Stimulated activated CD8-positive, alpha-beta memory T cell treated with anti-CD3 and anti-CD28 coated beads, Interleukin-15, amount 100 ng/mL, for 24 hours (primary cell): ENCODE measurements at places on chromosomes 13 and 19.

GRCh38 chr19:46461537-46461936 lies 9.8 kb downstream of the PNMA8A start:
- DNase-seq: no peak

DNA sequence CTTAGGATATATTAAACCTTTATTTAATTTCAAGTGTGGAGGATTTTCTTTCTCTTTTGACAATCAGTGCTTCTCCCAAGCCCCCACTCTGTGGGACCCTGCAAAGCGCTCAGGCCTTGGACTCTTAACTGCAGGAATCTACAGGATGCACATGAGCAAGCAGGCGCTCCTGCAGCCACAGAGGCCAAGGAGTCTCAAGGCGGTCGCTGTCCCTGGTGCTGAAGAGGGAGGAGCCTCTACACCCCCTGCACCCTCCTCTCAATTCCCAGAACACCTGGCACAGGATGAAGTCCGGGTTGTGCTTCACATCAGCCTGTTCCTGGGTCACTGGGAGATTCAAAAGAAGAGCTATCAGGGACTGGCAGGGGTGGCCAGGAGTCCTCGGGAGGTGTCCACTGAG lies 13.5 kb downstream of the OR10H4 start:
- no peak for DNase-seq

- DNase-seq: no peak
These were observed 843 bp downstream of the ZNF610 start for GRCh38 chr19:52336791-52337381.

DNA sequence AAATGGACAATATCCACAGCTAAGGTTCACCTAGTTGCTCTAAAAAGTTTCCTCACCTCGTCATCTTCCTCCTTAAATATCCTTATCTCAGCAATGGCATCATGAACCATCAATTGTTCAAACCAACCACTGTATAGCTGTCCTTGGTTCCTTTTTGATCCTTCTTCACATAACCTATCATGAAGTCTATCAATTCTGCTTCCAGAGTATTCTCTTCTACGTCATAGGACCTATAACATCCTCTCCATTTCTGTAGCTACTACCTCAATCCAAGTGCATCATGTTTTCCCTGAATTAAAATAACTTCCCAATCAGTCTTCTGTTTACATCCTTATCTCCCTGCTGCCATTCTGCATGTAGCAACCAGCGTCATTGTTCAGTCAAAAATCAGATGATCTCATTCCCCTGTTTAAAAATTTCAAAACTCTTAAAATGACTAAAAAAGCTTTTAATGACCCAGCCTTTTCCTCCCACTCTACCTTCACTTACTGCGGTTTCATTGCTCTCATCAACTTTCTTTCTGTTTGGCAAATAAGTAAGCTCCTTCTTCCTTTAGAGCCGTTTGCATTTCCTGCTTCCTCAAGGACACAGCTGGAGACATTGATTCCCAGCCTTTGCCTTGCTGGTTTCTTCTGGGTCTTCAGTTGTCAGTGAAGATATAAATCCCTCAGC lies 223.9 kb upstream of the MIR17HG start:
- DNase-seq: no peak

- no peak for DNase-seq
These were observed 304.4 kb downstream of the DCLK1 start for GRCh38 chr13:35826626-35827254.

DNA sequence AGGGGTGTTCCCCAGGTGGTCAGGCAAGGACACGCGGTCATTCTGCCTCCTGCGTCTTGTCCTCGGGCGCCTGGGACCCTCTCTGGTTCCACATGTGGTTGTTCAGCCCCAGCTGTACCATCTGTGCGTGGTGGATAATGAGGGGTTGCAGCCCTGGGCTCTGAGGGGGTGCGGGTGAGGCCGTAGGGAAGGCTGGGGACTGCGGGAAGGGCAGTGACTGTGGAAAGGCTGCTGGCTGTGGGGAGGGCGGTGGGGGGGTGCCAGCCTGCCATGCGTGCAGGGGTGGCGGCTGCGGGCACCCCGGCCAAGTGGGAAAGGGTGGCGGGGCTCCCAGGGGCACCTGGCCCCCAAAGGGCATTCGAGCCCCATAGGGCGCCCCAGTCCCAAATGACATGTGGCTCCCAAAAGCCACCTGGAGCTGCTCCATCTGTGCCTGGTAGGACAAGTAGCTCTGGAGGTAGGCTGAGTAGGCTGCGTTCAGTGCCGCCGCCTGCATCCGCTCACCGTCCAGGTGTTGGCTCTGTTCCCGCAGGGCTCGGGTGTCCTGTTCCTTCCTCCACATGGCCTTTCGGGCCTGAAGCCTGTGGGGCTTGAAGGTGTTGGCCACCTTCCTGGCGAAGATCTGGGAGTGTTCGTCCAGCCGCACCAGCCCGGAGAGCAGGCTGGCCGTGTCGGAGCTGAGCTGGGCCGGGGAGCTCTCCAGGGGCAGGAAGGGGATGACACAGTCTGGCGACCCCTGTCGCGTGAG lies 15.1 kb downstream of the TICAM1 start:
- DNase-seq: no peak

- DNase-seq: no peak
These were observed 237.6 kb upstream of the IRS2 start for GRCh38 chr13:110023729-110024644.

- no peak for DNase-seq
These were observed 71.8 kb downstream of the SPACA7 start for GRCh38 chr13:112447761-112448603.

DNA sequence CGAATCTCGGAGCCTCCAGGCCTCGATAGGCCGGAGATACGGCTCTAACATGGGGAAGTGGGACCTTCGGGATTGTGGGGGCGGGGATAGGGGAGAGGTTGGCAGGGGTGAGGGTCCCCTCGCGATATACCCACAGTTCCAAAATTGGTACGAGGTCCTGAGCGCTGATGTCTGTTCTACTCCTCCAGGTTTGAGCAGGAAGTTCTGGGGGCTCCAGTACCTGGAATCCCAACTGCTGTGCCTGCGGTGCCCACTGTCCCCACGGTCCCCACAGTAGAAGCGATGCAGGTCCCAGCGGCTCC lies 447 bp downstream of the RBM42 start:
- DNase-seq: no peak

- no peak for DNase-seq
These were observed 30.4 kb downstream of the RB1 start for GRCh38 chr13:48333976-48334375.

- no peak for DNase-seq
These were observed 400.0 kb upstream of the TSHZ3 start for GRCh38 chr19:31749231-31749630.

- no peak for DNase-seq
These were observed 23.7 kb downstream of the NOSIP start for GRCh38 chr19:49556412-49557398.

GRCh38 chr19:58429745-58430144 lies 10.2 kb downstream of the ZNF132 start:
- no peak for DNase-seq

DNA sequence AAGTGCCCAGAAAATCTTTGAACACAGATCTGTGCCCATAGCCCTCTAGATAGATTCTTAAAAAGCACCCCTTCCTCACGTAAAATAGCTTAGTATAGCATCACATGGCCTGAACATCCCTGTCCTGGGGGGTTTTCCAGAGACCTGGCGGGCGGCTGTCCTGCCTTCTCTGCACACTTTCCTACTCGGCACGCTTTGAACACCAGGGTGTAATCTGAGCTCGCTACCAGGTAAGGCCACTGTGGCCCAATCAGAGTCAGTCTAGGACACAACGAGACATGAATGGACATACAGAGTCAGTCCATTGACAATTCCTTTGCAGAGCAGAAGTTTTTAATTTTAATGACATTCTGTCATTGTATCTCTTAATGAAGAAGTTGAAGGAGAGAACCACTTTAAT lies 8.1 kb downstream of the CYP2A13 start:
- DNase-seq: no peak

DNA sequence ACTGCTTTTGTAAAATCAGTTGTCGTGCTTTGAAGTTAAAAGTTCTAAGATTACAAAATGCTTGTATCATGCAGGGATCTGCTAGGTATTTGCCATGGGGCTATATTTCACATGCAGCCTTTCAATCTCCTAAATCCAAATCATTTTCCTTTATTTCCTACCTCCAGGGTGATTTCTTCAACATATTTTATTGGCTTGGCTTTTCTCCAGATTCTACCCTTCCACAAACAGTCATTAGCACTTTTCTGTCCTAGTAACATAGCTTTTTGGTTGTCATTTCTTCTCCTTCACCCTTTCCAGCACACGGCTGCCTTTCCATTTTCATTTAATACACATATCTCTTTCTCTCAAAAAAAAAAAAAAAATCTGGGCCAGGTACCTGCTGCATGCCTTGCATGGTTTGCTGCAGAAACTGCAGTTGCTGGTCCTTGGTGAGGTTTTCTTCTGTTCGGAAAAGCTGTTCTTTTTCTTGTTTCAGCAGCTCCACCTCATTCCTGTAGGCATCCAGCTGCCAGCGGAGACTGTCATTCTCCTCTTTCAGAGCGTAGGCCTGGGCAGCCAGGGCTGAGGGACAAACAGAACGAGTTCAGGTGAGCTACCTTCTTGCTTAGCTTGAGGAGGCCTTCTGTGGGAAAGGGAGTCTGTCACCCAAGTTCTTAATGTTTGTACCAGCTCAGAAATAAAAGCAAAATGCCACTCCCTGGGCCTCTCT lies 274.7 kb downstream of the DNAJC15 start:
- DNase-seq: no peak

- DNase-seq: no peak
These were observed 56.8 kb downstream of the POLR1D start for GRCh38 chr13:27678306-27679040.

GRCh38 chr13:46817838-46818476 lies 21.0 kb upstream of the ESD start:
- DNase-seq: no peak

DNA sequence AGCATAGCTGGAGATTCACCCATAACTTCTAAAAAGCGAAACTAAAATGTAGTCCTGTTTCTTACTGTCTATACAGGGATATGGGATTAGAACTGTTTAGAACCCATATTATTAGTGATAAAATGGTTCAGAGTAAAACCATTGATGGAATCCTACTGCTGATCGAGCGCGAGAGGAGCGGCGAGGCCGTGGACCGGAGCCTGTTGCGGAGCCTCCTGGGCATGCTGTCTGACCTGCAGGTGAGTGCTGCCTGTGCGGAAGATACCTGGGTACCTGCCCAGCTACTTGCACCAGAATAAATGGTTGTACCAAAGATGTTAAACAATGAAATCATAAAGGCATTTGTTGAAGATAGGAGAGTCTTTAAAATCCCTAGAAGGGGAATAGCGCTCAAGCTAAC lies 23.7 kb downstream of the CUL4A start:
- no peak for DNase-seq

- no peak for DNase-seq
These were observed 9.6 kb downstream of the KLK5 start for GRCh38 chr19:50943074-50943828.

DNA sequence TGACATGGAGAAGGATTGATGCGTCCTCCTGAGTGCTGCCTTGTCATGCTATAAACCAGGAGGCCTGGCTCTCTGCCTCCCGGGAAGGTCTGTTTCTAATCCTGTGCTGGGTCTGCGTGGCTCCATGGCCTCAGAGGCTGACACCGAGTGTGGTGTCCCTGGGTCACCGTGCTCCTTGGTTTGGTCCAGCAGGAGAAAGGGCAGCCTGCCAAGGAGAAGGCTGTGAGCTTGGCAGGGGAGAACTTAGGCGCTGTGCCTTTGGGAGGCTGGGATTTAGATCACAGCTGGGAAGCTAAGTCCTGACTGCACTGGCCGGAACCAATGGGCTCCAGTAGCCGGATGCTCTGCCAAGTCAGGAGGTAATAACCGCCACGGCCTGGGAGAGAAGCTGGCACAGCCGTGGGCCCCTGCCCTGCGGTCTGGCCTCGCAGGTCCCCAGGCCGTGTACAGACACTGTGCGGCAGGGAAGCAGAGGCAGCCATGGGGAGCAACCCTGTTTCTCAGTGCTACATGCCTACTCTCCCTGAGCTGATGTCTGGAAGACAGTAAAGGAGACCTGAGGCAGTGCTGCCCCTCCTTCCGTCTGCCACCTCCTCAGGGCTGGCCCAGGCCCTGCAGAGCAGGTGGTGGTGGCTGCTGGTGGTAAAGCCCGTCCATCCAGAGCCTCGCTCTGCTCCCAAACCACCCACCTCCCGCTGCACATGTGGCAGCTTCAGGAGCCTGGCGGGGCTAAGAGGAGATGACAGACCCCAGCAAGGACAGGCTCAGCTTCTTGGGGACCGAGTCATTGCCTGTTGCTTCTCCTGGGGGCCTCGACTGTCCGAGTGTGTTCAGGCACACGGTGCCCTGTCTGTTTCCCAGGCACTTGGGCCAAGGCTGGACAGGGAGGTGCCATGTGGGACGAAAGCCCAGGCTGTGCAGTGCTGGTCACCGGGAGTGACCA lies 44.9 kb downstream of the C13orf46 start:
- no peak for DNase-seq

DNA sequence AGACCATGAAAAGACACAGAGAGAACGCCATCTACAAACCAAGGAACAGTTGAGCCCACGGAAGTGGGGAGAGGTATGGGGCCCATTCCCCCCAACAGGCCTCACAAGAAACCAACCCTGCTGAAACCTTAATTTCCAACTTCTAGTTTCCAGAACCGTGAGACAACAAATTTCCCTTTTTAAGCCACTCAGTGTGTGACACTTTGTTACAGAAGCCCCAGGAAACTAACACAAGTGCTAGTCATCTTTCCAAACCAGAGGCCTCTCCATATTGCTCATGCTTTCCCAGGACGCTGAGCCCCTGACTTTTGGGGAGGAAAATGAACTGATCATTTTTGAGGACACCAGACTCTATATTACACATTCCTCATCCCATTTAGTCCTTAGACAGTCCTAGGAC lies 186.8 kb downstream of the NUFIP1 start:
- DNase-seq: no peak

DNA sequence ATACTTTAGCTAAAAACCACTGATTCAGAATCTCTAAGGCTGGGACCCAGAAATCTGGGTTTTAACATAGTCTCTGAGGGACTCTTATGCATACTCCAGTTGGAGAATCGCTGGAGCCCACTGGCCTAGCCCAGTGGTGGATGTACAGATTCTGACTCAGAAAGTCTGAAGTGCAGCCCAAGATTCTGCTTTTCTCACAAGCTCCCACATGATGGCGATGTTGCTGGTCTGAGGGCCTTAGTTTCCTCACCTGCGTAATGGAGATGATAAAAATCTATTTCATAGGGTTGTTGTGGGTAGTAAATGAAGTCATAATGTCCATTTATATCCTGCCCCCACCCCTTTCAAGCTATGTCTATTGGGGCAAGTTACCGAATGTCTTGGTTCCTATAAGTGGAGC lies 7.7 kb upstream of the CDADC1 start:
- no peak for DNase-seq

GRCh38 chr13:113861433-113862030 lies 2.3 kb downstream of the GAS6 start:
- no peak for DNase-seq

GRCh38 chr13:90032841-90033493 lies 1314.5 kb upstream of the MIR17HG start:
- DNase-seq: no peak
